ENCODE measurements at places on chromosomes 5 and 9.

GRCh38 chr5:9428272-9428671 is 117.6 kb downstream of the SEMA5A start:
- DNase-seq: no peak

DNA sequence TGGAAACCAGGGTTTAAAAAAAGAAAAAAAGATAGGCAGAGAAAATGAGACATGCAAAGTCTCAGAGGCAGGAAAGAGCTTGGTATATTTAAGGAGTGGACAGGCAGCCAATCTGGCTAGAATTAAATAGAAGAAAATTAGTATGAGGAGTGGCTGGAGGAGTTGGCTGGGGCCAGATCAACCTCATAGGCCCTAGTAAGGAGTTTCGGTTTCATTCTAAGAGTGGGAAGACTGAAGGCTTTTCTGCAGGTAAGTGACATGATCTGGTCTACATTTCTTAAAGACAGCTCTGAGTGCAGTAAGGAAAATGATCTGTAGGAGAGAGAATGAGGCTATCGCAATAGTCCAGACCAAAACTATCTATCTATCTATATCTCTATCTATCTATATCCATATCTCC is 27.5 kb downstream of the ADRB2 start:
- DNase-seq: no peak

GRCh38 chr5:103120607-103121200 is 603 bp downstream of the PPIP5K2 start:
- peak; percentile 63 for DNase-seq

- no peak for DNase-seq
These were observed 7.5 kb upstream of the RFK start for GRCh38 chr9:76401580-76402354.

DNA sequence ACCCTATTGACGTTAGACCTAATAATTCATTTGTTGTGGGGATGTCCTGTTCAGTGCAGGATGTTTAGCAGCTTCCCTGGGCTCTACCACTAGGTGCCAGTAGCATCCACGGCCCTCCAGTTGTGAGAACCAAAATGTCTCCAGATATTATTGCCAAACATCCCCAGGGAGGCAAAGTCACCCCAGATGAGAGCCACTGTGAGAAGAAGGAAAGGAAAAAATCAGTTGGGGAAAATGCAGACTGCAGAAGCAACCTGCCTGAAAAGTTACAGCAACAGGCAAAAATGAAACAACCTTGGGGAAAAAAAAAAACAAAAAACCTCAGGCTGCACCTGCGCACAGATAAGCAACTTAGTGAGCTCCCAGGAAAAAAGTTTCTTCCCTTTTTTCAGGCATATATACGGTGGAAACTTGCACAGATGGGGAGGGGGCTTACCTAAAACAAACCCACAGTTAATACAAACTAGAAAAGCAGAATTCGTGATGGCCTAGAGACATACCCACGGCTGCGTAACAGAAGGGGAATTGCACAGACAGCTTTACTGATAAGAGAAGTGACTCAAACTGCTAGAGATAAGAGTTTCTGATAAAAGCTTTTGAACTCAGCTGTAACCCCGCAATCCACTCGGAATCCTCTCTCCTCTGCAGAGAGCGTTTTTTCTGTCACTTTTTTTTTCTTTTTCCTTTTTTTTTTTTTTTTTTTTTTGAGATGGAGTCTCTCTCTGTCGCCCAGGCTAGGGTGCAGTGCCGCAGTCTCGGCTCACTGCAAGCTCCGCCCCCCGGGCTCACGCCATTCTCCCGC is 29.8 kb upstream of the FBP1 start:
- DNase-seq: peak; percentile 60

DNA sequence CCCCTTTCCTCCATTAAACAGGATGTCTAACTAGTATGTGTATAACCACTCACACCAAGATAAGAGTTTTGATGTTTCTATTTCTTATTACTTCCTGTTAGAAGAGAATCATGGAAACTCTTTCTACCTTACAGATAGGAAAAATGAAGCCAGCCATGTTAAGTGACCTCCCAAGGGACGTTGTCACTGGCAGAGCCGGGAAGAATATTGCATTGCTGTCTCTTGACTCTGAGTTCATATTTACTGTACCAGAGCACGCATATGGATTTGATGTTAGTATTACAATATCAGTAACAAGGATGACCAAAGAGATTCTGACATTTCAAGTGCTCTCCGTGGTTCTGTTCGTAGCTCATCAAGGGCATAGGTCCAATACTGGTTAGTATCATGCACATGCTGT is 12.5 kb upstream of the C5orf63 start:
- no peak for DNase-seq

DNA sequence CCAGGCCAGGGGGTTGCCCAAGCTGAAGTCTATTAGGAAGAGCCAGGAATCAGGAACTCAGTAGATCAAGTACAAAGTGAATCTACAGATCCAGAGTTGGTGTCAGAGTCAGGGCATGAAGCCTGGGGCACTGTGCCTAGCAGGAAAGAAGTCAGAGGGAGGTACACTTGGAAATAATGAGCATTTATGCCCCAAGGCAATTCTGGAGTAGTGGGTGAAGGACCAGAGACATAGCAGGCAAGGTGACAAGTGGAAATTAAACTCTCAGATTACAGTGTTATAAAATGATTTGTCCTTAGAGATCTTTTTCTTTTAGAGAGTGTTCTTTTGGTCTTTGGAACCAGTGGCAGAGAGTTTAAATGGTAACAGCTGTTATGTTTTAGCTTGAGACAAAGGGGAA is 138.0 kb downstream of the ADAMTSL1 start:
- no peak for DNase-seq

GRCh38 chr5:158802941-158803341 is 296.8 kb downstream of the EBF1 start:
- no peak for DNase-seq

DNA sequence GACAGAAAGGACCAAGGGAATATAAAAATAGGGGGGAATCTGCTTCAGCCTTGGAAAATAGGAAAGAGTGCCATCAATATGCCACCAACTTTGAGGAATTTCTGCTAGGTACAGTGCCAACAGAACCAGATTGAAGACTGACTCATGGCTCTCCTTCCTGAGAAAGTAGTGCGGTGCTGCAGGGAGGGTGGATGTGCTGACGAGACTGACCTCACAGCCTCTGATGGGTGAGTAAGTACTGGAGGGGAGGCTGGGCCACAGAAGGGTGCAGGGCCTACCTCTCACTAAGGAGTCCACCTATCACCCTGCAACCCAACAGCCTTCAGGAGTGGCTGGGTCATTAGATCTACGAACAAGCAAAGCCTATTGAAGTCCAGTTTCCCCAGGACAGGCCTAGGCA is 187.6 kb downstream of the GABBR2 start:
- DNase-seq: no peak

All from erythroblast (primary cell).